ENCODE measurements at places on chromosomes 5 and 9.

- DNase-seq: no peak
These were observed 901.9 kb upstream of the WWC1 start for GRCh38 chr5:167389537-167389936.

DNA sequence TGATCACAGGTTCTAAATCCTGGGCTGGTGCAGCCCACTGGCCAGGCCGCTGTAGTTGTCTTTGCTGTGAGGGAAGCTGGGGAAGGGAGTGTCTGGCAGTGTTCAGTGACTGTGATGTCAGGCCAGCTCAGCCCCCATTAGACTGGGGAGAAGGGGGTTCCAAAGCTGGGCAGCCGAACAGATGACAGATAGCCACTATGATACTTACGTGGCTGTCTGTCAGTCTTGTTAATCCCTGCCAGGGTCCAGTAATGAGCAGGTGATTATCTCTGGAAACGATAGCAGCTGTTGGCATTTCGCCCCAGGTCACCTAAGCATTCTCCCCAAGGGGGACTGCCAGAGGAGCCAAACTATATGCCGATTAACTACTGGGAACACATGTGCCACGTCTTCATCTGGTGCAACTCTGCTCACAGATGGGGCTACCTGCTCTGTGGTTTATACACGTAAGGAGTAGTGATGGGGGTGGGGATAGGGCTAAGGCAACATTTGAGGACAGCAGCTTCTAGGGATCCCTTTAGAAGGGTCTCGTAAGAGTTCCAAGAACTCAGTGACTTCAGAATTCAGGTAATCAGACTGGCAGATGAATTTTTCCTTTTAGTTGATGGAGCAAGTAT is 396.3 kb downstream of the KDM4C start:
- DNase-seq: no peak

GRCh38 chr5:50463047-50463446 is 22.0 kb upstream of the EMB start:
- DNase-seq: no peak

DNA sequence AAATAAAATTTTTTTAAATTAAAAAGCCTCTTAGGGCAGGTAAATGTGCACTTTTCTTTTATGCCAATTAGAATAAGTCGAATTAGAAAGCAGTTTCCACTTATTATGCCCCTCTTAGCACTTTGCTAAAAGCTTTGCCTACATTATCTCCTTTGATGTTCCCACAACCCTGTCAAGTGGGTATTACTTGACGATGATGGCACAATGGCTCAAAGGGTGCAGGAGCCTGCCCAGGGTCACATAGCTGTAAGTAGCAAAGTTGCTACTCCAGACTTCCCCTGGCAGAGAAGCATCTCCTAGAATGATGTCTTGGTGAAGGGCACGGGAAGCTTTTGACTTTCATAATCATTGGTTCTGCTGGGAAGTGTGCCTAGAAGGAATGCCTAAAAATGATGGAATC is 18.4 kb upstream of the IQGAP2 start:
- DNase-seq: no peak
